Daoy (cell line): ENCODE measurements at places on chromosomes 11 and 22. TPM values are rescaled to one million over a fixed set of nuclear protein-coding genes. Genes with fewer than 3 reads are reported as not detected.
A peak's percentile ranks its signal among the peaks of the same experiment; 100 is the strongest.

GRCh38 chr22:47995264-47995627, 1232.8 kb downstream of the TBC1D22A start:
- DNase-seq, result no peak

GRCh38 chr22:41368543-41369423, 13.0 kb upstream of the TEF start:
- no peak for DNase-seq

DNA sequence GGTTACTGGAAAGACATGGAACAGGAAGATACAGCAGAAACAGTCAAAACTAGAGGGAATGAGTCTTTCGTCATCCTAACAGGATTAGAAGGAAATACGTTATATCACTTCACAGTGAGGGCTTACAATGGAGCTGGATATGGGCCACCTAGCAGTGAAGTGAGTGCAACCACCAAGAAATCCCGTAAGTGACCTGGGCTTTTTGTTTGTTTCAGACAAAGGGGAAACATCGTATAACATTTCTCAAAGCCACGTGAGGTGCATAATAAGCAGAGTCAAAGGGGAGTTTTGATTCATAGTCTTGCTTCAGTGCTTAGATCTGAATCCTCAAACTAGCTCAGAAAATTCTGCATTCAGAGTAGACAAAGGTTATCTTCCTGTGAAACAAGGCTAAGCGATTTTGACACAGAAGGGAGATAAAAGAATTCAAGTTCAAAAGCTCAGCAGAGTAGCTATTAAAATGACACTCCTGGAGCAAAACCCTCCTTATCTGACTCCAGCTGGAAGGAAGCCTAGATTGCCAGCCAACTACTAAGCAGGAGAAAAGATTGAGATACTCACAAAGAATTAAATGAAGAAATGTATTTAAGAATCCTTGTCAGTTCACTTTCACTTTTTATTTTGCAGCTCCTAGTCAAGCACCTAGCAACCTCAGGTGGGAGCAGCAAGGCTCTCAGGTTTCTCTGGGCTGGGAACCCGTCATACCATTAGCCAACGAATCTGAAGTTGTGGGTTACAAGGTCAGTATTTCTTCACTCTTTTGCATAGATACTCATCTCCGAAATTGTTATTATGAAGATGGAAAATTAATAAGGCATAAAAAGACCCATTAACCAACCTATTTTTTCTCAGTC, 346.4 kb upstream of the ARHGAP42 start:
- DNase-seq, result no peak

- peak; percentile 73 for DNase-seq
These were observed 8.2 kb downstream of the PDGFB start for GRCh38 chr22:39236321-39237317.

- no peak for DNase-seq
These were observed 1.1 kb upstream of the NOL12 start for GRCh38 chr22:37684803-37685615.

GRCh38 chr11:77069969-77070582, 3.3 kb downstream of the CAPN5 start:
- DNase-seq, result no peak

GRCh38 chr11:61116426-61117167, 14.3 kb downstream of the CD5 start:
- DNase-seq, result no peak

DNA sequence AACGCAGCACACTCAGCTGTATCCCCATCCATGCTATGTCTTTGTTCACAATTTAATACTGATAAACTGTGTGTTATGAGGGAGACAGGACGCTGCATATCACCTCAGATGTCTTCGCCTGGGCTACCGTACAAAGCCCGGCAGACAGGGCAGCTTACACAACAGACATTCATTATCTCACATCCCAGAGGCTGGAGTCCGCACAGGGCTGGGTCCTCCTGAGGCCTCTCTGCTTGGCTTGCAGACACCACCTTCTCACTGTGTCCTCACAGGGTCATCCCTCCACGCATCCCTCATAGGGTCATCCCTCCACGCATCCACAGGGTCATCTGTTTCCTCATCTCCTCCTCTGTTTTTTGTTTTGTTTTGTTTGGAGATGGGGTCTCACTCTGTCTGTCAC, 61.2 kb downstream of the SHANK2 start:
- DNase-seq, result no peak

DNA sequence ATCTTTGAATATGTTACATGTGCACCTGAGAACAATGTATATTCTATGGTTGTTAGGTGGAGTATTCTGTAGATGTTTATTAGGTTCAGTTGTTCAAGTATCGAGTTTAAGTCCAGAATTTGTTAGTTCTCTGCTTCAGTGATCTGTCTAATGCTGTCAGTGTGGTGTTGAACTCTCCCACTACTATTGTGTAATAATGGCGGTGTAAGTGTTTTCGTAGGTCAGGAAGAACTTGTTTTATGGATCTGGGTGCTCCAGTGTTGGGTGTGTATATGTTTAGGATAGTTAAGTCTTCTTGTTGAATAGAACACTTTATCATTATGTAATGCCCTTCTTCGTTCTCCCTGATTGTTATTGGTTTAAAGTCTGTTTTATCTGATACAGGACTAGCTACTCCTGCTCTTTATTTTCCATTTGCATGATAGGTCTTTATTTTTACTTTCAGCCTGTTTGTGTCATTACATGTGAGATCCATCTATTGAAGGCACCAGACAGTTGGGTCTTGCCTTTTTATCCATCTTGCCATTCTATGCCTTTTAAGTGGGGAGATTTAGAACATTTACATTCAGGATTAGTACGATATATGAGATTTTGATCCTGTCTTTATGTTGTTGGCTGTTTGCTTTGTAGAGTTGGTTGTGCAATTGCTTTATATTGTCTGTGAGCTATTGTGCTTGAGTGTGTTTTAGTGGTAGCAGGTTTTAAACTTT, 121.6 kb downstream of the DDX10 start:
- no peak for DNase-seq

GRCh38 chr22:47918276-47918921, 1155.9 kb downstream of the TBC1D22A start:
- DNase-seq, result no peak

- DNase-seq, result peak; percentile 87
These were observed 30.3 kb downstream of the TNKS1BP1 start for GRCh38 chr11:57294225-57295131.

- no peak for DNase-seq
These were observed 18.3 kb upstream of the TCF20 start for GRCh38 chr22:42288791-42289190.

DNA sequence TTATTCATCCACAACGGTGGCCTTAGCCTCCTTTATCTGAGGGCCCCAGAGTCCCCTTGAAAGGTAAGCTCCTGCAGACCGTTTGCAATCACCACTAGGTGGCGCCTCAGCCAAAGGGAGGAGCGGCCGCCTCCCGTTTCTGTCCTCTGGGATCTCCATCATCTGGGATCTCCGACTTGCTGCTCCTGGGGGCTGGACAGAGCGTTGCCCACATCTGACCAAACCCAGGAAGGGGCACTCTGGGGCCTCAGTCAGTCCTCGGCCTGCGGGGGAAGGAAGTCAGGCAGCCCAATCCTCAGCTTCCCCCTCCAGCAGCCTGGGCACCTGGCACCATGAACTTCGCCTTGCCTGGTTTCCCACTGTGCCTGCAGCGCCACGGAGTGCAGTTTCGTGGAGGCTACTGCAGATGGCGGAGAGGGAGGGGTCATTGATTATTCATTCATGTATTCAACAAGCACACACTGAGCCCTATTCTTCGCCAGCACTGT, 23.5 kb downstream of the TP53I11 start:
- peak; percentile 78 for DNase-seq

- no peak for DNase-seq
These were observed 30.7 kb downstream of the PARVG start for GRCh38 chr22:44211256-44211945.

GRCh38 chr11:57746920-57747319, 4.7 kb downstream of the BTBD18 start:
- no peak for DNase-seq

GRCh38 chr22:29820961-29821290, 17.1 kb downstream of the ASCC2 start:
- no peak for DNase-seq

DNA sequence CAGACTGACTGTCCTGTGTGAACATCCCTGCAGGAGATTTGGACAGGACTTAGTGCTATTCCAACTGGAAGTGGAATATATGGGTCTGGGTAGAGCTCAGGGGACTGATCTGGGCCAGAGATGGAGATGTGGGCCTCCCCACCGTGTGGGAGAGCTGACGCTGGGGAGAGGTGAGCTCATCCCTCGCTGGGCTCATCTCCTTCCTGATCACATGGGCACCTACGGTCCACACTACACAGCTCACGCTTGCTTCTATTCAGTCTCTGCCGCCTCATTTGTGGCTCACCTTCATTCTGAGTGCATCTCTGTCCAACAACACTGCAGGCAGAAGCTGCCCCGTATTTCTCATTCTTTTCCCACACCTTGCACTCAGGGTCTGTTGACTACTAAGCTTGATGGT, 16.6 kb upstream of the RAB1B start:
- no peak for DNase-seq

The MCHR1 gene
- total RNA-seq, result not detected in 2 replicates

The SNX32 gene
- total RNA-seq, result 0.39 TPM in 1 of 2 replicates, not detected in the other

The ADAMTS8 gene
- not detected in 2 replicates for total RNA-seq

The AQP11 gene
- total RNA-seq, result 0.06 and 0.23 TPM in 2 replicates

The MS4A1 gene
- not detected in 2 replicates for total RNA-seq

The RFPL2 gene
- total RNA-seq, result not detected in 2 replicates

The CWF19L2 gene
- 10.1 and 15.2 TPM in 2 replicates for total RNA-seq

The DEUP1 gene
- total RNA-seq, result not detected in 2 replicates

The DAGLA gene
- 0.65 and 0.91 TPM in 2 replicates for total RNA-seq

The DGCR6 gene
- 0.80 TPM in 1 of 2 replicates, not detected in the other for total RNA-seq

The PHRF1 gene
- 22.0 and 29.2 TPM in 2 replicates for total RNA-seq

The ELF5 gene
- not detected in 2 replicates for total RNA-seq
